ENCODE measurements at places on chromosomes 4 and X.
A peak's percentile ranks its signal among the peaks of the same experiment; 100 is the strongest.

GRCh38 chr4:61220556-61220955 lies 20.4 kb downstream of the ADGRL3 start:
- DNase-seq: no peak

GRCh38 chrX:11641349-11642065 lies 24.2 kb downstream of the ARHGAP6 start:
- no peak for DNase-seq

DNA sequence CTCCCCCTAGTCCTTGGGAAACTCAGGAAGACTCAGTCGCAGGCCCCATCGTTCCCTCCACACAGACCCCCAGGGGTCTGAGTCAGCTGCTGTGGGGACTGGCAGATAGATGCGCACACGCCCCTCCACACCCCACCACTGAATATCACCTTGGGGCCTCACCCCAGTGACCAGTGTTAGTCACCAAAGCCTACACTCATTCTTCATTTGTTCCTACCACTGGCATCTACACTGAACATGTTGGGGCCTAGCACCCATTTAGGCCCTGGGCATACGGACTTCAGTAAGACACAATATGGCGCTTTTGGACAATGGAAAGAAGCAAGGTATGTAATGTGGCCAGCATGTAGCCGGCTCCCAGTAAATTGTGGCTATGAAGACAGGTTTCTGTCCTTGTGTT lies 154.1 kb upstream of the PJA1 start:
- DNase-seq: no peak

- no peak for DNase-seq
Observed at GRCh38 chrX:63761639-63762038, 23.4 kb downstream of the ARHGEF9 start.

DNA sequence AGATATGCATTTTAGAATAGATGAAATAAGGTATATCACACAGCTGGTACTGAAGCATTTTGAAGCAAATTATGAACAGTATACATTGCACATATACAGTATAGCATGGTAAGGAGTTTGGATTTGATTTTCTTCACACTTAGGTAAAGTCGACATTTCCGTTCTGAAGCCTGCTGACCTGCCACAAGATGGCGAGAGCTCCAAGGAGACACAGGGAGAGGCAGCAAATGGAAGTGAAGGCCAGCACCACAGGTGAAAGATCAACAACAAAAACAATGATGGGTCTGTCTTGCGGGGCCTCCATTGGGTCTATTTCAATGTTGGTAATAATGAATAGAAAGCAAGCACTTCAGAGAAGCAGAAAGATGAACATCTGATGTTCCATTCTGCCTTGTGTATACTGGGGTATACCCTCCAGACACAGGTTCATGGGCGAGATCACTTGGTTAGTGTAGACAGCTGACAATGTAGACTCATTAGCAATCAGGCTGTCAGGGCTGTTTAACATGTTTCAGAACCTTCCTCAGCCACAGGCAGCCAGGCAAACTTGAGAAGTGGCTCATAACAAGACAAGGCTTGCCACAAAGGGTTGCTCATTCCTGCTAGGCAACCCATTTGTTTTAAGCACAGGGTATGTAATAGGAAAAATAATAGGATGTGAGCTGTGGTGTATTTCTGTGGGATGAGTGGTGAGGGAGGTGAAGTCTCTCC lies 21.4 kb upstream of the NOX1 start:
- peak; percentile 24 for DNase-seq

DNA sequence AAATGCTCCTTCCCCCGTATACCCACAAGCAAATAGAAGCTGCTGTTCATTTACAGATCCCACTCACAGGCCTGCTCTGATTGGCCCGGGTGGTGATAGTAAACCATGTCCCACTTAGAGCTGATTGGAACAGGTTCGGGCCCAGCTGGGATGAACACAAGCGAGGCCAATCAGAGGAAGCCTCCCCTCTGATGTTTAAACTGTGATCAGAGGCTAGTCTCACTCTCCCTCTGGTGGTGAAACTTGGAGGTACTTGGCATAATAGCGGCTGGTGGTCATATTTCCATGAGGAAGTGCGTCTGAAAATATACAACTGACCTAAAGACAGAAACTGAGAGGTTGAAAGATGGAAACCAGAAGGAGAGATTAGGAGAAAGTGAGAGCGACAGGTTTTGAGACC lies 51.5 kb upstream of the TRPC3 start:
- DNase-seq: no peak

- DNase-seq: peak; percentile 7
Observed at GRCh38 chrX:15468036-15468435, 25.1 kb downstream of the PIR start.

DNA sequence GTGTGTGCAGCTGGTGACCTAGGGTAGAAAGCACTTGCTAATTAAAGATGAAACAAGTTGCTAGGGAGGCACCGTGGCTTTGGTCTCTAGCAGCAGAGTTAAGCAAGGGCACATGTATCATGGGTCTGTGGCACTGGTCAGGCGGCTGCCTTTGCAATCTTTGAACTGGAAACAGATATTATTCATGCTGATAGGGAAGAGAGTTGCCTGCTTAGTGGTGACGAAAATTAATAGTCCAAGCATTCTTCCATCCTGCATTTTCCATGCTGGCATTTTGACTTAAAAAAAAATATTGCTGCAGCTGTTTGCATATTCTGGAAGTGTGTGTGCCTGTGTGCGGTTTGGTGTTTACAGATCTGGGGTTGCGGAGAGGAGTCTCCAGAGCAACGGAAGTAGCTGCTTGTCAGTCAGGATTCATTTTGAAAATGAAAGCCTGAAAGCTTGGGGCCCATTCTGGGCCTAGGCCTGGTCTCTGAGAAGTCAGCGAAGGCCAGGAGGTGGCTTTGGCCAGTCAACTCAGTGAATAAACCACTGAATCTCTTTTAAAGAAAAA lies 2.3 kb upstream of the SOWAHD start:
- DNase-seq: peak; percentile 28

DNA sequence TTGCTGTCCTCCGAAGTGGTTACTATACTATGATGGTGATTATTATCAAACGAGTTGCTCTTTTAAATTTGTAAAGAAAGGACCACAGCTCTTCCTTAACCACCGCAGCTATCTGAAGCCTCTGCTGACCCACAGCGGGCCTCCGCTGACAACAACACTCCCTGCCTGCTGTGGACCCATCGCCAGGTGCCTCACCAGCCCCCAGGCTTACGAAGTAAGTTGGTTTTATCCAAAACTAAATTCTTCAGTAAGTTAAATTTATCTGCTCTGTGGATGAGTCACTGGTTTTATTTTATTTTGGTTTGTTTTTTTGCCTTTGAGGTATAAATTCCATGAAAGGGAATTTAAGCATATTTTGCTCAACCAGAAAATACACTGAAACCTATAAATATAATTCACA lies 54.7 kb downstream of the SLC9A6 start:
- no peak for DNase-seq

- DNase-seq: peak; percentile 82
Observed at GRCh38 chrX:119943185-119943988, at the start of gene NKAP. Gene NKAP (minus strand): TSS chrX:119943751. CDS start chrX:119943605, 146 bp downstream.

DNA sequence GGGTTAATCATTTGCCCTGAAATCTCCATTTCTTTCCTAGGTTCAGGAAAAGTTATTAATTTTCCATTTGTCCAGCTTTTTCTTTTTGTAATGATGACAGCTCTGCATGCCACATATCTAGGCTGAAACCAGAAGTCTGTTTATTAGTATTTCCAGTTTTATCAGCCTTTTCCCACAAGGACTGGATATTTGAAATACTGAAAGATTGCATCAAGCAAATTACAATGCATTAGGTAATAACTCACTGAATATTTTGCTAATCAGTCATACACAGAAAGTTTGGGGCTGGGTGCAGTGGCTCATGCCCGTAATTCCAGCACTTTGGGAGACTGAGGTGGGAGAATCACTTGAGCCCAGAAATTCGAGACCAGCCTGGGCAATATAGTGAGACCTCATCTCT lies 21.5 kb downstream of the SLC9A7 start:
- no peak for DNase-seq

GRCh38 chr4:120007896-120008436 lies 58.7 kb downstream of the MAD2L1 start:
- DNase-seq: no peak

GRCh38 chr4:70515367-70516250 lies 2.8 kb upstream of the AMTN start:
- DNase-seq: no peak

DNA sequence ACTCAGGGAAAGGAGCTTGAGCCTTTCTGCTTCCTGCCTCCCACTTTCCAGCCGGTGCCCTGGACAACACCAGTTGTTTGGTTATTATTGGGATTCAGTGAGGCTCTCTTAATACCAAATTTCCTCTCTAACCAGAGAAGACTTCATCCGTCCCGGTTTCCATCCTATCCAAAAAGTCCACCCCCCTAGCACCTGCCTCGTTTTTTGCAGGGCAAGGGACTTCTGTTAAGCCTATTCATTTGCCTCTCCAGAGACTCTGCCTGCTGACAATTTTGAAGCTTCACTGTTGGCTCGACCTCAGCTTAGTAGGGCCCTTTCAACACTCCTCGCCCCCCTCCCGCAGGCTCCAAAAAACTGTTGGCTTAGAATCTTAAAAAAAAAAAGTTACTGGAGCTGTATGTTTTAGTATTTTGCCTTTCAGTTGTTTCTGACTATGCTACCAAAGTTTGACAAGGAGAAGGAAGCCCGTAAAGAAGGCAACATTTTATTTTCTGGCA lies 779 bp upstream of the PRSS12 start:
- DNase-seq: no peak

GRCh38 chr4:25823632-25824031 lies 39.2 kb downstream of the SEL1L3 start:
- DNase-seq: no peak

- no peak for DNase-seq
Observed at GRCh38 chr4:98433691-98434090, 172.5 kb downstream of the RAP1GDS1 start.

DNA sequence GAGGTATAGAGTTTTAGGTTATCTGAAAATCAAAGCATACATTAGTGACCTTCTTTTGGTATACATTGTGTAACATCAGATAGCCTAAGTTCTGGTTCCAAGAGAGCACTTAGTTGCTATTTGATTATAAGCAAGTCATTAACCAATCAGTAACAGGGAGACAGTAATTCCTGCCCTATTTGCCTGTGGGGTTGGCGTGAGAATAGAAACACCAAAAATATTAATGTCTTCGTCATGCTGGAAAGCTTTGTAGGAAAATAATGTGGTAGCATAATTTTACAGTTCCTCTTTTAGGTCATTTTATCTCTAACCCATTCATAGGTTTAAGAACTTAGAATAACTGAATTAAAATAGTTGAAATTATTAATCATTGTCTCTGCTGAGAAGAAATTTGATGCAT lies 37.8 kb downstream of the NPNT start:
- no peak for DNase-seq

DNA sequence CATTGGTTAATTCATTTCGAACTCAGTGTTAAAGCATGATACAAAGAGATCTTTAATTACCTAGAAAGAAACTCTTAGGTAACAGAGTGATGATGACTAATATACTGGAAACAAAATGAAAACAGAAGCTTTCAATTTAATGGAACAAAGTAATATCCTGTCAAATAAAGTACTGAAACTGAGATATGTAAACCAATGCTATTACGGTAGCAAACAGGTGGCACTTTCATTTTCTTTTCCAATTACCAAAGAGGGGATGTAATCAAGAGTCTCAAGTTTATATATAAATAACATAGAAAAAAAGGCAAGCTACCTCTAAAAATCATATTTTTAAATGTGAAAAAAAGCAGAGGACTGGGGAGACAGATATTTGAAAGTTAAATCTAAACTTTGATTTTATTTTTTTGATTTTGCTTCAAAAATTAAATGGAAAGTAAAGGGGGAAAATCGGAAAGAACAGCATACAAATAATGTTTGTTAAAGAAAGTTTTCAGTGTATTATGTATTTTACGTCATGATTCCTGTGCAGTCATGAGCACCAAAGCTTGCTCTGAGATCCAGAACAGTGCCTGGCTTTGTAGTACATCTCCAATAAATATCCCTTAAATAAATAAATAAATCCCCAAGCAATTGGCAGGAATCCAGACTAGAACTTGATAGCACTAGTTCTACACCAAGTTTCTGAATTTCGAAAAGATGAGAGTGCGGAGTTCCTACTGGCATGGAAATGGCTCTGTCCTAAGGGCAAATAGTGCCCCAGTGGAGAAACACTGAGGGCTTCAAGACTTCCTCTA lies 25.0 kb upstream of the RAPGEF2 start:
- no peak for DNase-seq

GRCh38 chr4:122879001-122879400 lies 43.4 kb downstream of the NUDT6 start:
- no peak for DNase-seq

DNA sequence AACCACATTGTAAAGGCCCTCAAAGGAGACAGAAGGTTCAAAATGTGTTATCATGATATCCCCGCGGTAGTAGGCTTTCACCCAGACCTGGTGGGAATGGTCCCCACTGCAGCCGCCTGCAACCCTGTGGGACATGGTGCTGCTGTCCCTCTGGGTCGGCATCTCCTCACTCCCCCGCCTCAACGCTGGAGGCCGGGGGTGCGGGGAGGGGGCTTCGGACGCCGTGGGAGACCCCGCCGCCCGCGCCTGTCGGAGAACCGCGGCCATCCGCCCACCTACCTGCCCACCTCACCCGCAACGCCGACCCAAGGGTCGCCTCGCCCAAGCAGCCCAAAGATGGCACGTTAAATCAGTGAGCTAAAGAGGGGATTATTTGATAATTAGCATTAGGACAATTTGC lies 11.2 kb upstream of the ARMCX1 start:
- DNase-seq: no peak

GRCh38 chr4:119517361-119518229 lies 111.0 kb downstream of the PDE5A start:
- no peak for DNase-seq

GRCh38 chr4:95155759-95156451 lies 392.9 kb downstream of the UNC5C start:
- DNase-seq: no peak

DNA sequence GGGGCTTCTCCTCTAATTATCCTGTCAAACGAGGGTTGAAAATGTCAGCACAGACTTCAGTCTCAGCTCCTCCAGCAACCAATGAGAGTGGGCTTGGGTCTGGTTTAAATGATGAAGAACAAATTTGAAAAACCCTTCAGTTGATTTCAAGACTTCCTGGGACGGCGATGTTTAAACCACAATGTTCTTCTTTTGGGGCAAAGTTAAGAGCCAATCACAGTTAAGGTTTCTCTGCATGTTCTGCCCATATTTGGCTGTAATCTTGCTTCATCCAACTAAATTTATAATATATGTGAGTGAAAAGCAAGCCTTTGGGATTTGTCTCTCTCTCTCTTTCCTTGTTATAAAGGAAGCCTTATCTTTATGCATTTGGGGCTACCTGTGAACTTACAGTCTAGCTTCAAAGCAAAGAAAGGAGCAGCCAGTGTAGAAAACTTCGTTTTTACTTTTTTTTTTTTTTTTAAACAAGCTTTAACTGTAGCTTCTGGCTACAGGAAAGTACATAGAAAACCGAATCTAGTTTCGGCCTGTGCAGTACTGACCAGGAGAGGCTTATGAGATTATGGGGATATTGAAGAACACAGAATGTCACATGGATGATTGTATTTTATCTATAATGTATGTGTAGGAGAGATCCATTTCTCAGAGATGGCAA lies 46.8 kb upstream of the FAM9C start:
- DNase-seq: no peak
